ENCODE measurements at places on chromosomes 11 and 22. TPM values are rescaled to one million over a fixed set of nuclear protein-coding genes. Genes with fewer than 3 reads are reported as not detected.

Gene CECR2
- 0.60 TPM for total RNA-seq

Gene ANO9
- total RNA-seq = 117 TPM

Gene ENTHD1
- total RNA-seq = not detected

Gene MPEG1
- 7.4 TPM for total RNA-seq

Gene TRIM49
- total RNA-seq = not detected

Gene CRYBB3
- total RNA-seq = not detected

Gene PEX16
- total RNA-seq = 61.3 TPM

DNA sequence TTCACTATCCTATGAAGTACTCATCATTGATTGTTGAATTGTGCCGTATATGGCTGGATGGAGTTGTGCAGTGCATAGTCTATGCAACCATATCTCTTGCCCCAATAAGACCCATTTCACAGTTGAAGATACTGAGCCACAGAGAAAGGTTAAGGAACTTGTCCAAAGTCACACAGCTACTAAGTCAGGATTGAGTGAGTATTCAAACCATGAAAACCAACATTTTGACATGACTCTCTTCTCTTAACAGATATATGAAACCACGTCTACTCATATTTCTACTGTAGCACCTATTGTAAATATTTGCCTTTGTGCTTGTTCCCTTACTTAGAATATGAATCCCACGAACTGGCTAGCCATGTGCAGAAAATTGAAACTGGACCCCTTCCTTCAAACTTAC lies 58.1 kb downstream of the MAML2 start:
- peaks cover 36% of the 10 kb centered on the region for H3K4me1 ChIP-seq
- no peaks in the 10 kb centered on the region for H3K27me3 ChIP-seq
- H3K27ac ChIP-seq = no peak overlapping the region
- no peaks in the 10 kb centered on the region for H3K36me3 ChIP-seq
- H3K4me3 ChIP-seq = no peak overlapping the region

DNA sequence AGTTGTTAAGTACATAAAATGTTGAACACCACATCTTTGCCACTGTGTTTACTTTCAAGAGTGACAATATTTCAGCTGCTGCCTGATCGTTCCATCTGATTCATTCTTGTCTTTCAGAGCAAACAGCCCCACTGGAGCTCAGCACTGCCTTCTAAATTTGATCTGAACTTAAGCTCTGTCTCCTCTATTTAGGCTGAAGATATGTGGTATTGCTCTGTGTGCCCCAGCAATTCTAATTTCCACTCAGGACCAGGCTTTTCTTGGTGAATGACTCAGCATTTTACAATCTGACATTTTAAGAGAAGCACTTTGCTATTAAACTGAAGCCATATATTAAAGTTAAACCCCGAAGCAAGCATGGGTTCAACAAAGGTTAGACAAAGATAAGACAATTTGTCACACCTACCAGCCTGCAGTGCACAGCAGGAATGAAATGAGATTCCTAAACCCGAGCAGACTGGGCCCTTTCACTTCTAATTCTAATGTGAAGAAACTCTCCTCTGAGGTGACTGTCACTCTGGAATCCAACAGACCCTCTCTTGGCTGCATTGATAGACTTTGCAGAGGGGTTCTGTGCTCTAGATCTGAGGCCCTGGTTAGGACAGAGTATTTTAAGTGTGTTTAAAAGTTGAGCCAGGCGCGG lies 41.7 kb upstream of the PLET1 start:
- DNase-seq = no peak
- no peaks in the 10 kb centered on the region for H3K4me1 ChIP-seq
- no peaks in the 10 kb centered on the region for H3K36me3 ChIP-seq
- H3K27ac ChIP-seq = no peak overlapping the region
- no peaks in the 10 kb centered on the region for H3K27me3 ChIP-seq

DNA sequence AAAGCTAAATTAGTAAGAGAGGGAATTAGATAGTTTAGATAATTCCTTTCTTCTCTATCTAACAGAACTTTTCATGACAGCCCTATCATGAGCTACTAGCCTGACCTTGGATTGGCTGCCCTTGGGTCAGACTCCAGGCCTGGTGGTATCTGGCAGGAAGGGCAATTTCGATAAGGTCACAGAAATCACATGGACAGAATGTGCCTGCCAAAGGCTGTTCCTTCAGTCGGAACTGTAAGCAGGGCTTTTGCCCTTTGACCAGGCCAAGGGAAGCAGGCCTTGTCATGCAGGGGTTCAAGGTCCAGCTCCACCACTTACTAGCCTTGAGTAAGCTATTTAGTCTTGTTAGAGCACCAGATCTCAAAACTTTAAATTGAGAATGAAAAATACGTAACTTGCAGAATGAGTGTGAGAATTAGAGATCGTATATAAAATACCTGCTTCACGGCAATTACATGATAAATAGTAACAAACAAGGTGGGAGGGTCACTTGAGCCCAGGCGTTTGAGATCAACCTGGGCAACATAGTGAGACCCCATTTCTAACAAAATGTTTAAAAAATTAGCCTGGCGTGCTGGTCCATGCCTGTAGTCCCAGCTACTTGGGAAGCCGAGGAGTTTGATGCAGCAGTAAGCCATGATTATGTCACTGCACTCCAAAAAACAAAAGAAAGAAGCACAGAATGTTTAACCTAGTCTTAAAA lies 60.8 kb upstream of the SC5D start:
- no peaks in the 10 kb centered on the region for H3K36me3 ChIP-seq
- no peak overlapping the region for H3K27ac ChIP-seq
- peaks cover 24% of the 10 kb centered on the region for H3K27me3 ChIP-seq
- no peak overlapping the region for H3K4me3 ChIP-seq
- no peaks in the 10 kb centered on the region for H3K4me1 ChIP-seq
- DNase-seq = peak; percentile 26

- DNase-seq = no peak
- no peak overlapping the region for H3K27ac ChIP-seq
- no peaks in the 10 kb centered on the region for H3K4me1 ChIP-seq
- no peaks in the 10 kb centered on the region for H3K36me3 ChIP-seq
- no peak overlapping the region for H3K4me3 ChIP-seq
These were observed 175.7 kb upstream of the PITPNB start for GRCh38 chr22:28094771-28095170.

- no peak for DNase-seq
- no peaks in the 10 kb centered on the region for H3K4me1 ChIP-seq
- H3K27me3 ChIP-seq = no peaks in the 10 kb centered on the region
- no peaks in the 10 kb centered on the region for H3K36me3 ChIP-seq
These were observed 70.3 kb downstream of the CCDC81 start for GRCh38 chr11:86444981-86445380.

- peak; percentile 47 for DNase-seq
- H3K36me3 ChIP-seq = no peaks in the 10 kb centered on the region
- H3K27me3 ChIP-seq = no peaks in the 10 kb centered on the region
- H3K4me3 ChIP-seq = no peak overlapping the region
These were observed 12.3 kb upstream of the LINC01488 start for GRCh38 chr11:69468911-69469885.

DNA sequence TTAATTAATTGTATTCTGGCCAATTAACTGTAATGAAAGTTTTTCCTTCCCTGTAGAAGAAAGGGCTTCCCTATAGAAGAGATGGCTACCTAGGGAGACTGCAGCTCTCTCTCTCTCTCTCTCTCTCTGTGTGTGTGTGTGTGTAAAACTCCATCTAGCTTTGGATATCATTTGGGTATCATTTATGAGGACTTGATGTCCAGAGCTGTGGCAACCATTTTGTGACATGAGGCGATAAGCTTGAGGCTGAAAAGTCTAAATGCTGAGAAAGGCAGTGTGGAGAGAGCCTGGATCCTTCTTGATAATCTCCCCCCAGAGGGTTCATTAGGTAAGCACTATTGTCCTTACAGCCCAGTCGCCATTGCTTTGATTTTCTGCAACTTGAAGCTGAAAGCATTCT lies 30.7 kb upstream of the RASD2 start:
- H3K4me1 ChIP-seq = no peaks in the 10 kb centered on the region
- no peaks in the 10 kb centered on the region for H3K36me3 ChIP-seq
- no peak overlapping the region for H3K4me3 ChIP-seq

- H3K27ac ChIP-seq = no peak overlapping the region
- no peaks in the 10 kb centered on the region for H3K27me3 ChIP-seq
- no peak overlapping the region for H3K4me3 ChIP-seq
- no peaks in the 10 kb centered on the region for H3K36me3 ChIP-seq
- peaks cover 14% of the 10 kb centered on the region for H3K4me1 ChIP-seq
These were observed 20.2 kb downstream of the PPP6R2 start for GRCh38 chr22:50363166-50363802.

DNA sequence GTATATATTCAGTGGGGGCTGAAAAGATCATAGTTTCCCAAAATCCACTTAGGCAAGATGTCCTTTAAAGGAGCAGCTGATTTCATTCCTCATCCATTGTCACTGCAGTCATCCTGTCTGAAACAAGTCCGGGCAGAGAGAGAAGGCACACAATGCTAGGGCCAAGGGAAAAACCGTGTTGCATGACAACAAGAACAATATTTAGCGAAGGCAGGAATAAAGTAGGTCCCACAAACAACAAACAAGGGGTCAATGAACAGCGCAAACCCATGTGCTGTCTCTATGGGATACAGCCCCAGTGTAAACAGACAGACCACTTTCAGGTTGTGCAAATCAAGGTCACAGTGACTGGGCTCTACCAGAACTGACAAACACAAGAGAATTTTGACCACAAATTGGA lies 9.0 kb downstream of the PAMR1 start:
- no peaks in the 10 kb centered on the region for H3K27me3 ChIP-seq
- DNase-seq = no peak
- no peaks in the 10 kb centered on the region for H3K4me1 ChIP-seq
- H3K36me3 ChIP-seq = no peaks in the 10 kb centered on the region
- H3K27ac ChIP-seq = no peak overlapping the region

GRCh38 chr11:32374261-32374711 lies 61.1 kb downstream of the WT1 start:
- H3K4me3 ChIP-seq = no peak overlapping the region
- H3K27me3 ChIP-seq = no peaks in the 10 kb centered on the region
- no peaks in the 10 kb centered on the region for H3K4me1 ChIP-seq

DNA sequence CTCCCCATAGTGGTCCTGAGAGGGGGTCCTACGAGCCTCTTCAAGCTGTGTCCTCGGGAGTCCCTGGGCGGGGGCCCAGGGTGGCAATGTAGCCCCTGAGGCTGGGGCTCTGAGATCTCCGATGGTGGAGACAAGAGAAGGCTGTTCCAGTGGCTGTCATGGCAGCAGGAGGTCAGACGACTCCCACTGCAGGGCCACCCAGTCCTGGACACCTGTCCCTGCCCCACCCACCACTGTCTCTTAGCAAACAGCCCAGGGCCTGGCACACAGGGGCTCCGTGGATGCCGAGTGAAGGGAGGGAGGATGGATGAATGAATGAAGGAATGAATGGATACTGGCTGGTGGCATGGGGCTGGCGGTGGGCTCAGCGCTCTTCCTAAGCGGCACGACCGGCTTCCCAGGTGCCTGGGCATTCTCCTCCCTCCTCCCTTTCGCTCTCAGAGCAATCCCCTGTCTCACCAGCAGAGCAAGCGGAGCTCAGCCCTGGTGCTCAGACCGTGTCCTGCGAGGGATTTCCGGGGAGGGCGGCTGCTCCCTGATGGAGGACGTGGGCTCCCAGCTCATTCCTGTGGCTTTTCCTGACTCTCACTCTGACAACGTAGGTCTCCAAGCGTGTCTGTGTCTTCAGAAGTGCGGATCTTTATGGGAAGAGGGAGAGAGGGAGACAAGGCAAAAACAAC lies 1272.6 kb downstream of the BRD1 start:
- H3K27me3 ChIP-seq = no peaks in the 10 kb centered on the region
- H3K4me3 ChIP-seq = no peak overlapping the region
- H3K27ac ChIP-seq = no peak overlapping the region

GRCh38 chr22:22661275-22661674 lies 16.9 kb downstream of the GGTLC2 start:
- no peaks in the 10 kb centered on the region for H3K4me1 ChIP-seq
- DNase-seq = no peak

DNA sequence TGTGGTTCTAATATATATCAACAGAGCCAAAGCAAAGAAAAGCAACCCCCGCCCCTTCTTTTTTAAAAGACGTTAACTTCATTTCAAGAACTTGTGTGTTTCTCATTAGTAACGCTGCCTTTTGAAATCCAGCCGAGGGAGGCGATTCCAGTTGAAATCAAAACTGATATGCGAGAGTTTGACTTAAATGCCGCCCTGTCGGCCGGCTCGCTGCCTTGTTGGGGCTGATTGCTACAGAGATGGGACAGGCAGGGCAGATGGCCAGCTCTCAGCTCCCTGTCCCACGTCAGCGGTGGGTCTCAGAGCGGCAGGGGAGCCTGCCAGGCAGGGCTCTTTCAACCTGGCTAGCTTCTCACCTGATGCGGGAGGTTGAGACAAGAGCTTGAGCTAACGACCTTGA lies 51.9 kb upstream of the ALX4 start:
- DNase-seq = no peak
- H3K27me3 ChIP-seq = peaks cover 19% of the 10 kb centered on the region
- H3K36me3 ChIP-seq = no peaks in the 10 kb centered on the region
- no peak overlapping the region for H3K4me3 ChIP-seq
- H3K27ac ChIP-seq = no peak overlapping the region

DNA sequence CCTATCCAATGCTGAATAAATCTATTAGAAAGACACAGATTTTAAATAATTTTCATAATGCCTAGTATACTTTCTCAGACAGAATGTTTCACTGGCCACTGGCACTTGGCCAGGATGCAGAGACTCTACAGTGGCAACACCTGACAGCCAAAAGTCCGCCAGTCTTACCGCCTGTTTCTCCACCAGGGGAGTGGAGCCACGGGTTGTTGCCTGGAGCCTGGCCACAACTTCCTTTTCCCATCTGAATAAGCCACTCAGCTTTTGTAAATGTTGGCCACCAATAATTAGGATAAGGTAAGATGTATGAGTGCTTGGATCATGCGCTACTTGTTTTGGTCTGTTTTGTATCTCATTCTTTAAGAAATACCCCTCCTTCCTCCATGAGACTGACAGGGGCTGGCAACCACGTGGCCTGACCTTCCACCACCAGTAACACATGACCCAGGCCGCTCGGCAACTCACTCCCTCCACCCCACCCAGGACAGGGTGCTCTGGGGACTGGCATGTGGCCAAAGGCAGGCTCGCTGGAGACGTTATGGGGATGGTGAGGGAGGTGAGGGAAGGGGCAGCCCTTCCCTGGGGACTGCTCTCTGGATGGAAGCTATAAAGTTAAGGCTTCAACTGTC lies 93.0 kb upstream of the BID start:
- peak; percentile 86 for DNase-seq
- H3K36me3 ChIP-seq = no peaks in the 10 kb centered on the region
- H3K27me3 ChIP-seq = no peaks in the 10 kb centered on the region
- H3K4me1 ChIP-seq = peaks cover 31% of the 10 kb centered on the region
- no peak overlapping the region for H3K4me3 ChIP-seq

DNA sequence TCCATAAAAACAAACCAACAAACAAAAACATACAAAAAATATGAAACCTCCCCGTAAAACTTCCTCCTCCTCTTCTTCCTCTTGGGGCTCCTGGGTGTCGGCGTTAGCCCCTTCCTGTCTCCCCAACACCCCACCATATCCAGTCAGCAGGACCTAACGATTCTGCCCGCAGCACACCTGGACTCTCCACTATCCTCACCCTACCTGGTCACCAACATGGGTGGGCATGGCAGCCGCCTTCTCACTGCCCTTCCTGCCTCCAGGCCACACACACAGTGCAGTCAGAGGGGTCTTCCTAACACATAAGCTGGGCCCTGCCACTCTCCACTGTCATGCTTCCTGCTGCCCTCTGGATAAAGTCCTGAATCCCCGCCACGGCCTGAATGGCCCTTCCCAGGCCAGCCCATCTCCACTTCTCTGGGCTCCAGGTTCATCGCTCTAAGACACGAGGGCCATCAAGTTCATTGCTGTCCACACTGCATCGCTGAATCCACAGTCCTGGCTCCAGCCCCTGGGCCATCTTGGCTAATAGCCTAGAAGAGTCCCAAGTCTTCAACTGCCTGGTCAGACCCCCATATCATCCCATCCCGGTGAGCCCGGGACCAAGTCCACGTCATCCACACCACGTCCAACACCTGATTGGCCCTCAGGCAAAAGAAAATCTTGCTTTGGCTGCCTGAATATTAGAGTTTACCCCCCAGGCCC lies 76.2 kb downstream of the IGLL1 start:
- H3K4me3 ChIP-seq = no peak overlapping the region
- no peak for DNase-seq
- H3K4me1 ChIP-seq = no peaks in the 10 kb centered on the region
- no peaks in the 10 kb centered on the region for H3K27me3 ChIP-seq
- H3K27ac ChIP-seq = no peak overlapping the region
